ENCODE measurements at places on chromosomes 6 and 20.
A peak's percentile ranks its signal among the peaks of the same experiment; 100 is the strongest.

DNA sequence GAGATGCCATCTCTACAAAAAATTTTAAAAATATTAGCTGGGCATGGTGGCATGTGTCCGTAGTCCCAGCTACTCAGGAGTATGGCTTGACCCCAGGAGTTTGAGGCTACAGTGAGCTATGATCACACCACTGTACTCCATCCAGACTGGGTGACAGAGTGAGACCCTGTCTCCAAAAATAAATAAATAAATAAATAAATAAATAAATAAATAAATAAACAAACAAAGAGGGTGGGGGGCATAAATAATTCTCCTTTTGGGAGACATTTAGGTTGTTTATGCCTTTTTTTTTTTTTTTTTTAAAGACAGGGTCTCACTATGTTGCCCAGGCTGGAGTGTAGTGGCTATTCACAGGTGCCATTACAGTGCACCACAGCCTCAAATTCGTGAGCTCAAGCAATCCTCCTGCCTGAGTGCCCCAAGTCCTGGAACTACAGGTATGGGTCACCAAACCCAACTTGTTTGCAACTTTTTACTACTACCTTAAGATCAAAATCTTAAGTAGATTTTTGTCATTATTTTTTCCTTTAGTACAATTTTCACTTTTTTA is 29.5 kb downstream of the FASTKD5 start:
- DNase-seq = no peak

GRCh38 chr6:107618672-107619071 is 128.8 kb downstream of the SOBP start:
- DNase-seq = peak; percentile 46

DNA sequence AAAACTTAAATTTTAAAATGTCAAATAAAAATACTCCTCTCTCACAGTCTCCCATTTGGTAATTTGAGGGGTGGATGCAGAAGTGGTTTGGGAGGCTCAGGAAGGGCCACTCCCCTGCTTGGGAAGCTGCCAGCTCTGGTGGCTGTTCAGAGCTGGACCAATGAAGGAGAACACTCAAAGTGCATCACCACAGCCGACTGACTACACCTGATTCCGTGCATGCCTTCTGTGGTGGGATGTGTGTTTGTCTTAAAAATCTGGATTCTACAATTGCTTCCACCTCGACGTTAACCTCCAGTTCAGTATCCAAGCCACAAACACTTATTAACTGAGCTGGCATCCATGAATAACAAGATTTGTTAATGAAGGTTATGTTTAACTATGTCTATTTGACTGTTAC is 137.3 kb downstream of the FOXC1 start:
- no peak for DNase-seq

DNA sequence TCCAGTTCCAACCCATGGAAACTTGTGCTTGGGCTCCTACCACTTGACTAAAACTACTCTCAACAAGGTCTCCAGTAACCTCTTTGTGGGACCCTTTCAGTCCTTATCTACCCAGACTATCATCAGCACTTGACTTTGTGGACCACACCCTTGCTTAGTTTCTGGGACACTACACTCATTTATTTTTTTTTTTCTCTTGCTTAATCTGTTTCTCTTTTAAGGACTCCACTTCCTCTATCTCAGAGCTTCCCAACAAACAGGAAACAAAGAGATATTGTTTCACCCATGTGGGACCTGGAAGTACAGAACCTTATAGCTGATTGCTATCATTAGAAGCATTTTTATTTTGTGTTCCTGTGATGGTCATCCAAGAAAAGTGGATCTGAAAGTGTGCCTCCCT is 28.8 kb upstream of the ME1 start:
- no peak for DNase-seq

DNA sequence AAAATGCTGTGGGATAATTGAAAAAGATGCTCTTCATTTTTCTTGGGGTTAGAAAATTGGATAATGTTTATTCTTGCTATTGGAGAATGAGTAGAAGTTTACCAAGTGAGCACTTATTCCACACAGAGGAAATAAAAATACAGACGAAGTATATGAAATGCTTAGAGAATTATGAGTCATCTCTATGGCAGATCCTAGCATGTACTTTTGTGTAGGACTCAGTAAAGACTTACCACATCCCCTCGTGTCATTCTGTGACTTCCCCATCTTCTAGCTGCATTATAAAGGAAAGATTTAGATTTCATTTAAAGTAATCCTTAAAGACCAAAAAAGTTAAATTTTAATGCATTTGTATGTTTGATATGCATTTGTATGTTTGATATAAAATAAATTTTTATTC is 685.6 kb downstream of the TBC1D32 start:
- no peak for DNase-seq

DNA sequence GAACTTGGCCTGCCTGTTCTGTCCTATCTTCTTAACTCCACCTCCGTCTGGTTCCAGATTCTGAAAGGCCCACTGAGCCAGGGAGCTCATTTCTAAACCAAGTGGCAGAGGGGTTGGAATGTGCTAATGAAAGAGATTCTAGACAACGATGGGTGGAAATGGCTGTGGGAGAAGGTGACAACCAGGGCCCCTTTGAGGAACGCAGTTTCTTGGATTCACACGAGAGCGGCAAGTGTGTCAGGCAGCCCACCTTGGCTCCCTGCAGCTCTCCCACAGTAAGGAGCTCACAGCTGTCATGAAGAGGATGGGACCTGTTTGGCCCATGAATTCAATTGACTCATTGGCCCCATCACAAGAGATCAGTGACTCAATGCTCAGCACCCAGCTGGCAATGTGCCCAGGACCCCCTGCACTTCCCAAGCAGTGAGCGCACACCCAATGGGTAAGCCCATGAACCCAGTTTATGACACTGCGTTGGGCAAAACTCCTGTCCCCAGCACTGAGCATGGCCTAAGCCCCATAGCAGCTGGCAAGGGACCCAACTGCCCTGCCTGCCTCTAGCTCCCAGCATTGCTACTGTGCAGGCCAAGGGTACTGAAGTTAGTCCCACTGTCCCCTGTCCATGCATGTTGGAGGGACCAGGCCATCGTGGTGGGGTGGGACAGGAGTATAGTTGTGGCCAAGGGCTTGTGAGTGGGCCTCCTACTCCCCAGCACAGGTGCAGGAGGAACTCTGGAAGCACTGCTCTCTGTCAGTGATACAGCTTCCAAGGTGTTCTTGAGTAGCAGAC is 16.4 kb downstream of the MRPS18A start:
- DNase-seq = no peak

- no peak for DNase-seq
Measured at GRCh38 chr6:1479095-1479494, 89.7 kb downstream of the FOXF2 start.

DNA sequence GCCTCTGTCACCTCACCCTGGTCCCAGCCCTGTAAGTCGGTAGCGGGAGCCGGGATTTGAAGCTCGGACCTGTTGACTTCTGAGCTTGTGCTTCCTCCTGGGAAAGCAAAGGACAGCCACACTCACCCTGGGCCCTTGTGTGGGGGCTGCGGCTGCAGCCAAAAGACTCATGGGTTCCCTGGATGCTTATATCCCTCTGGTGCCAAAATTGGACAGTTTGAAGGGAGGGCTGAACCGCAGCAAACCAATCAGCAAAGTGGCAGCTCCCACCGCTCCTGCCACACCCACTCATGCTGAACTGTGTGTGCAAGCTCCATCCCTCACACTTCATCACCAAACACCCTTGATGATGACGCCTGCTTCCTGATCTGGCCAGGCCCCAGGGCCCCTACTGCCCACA is 3.9 kb upstream of the CCN5 start:
- DNase-seq = no peak

GRCh38 chr6:85470023-85470410 is 20.1 kb downstream of the NT5E start:
- no peak for DNase-seq

DNA sequence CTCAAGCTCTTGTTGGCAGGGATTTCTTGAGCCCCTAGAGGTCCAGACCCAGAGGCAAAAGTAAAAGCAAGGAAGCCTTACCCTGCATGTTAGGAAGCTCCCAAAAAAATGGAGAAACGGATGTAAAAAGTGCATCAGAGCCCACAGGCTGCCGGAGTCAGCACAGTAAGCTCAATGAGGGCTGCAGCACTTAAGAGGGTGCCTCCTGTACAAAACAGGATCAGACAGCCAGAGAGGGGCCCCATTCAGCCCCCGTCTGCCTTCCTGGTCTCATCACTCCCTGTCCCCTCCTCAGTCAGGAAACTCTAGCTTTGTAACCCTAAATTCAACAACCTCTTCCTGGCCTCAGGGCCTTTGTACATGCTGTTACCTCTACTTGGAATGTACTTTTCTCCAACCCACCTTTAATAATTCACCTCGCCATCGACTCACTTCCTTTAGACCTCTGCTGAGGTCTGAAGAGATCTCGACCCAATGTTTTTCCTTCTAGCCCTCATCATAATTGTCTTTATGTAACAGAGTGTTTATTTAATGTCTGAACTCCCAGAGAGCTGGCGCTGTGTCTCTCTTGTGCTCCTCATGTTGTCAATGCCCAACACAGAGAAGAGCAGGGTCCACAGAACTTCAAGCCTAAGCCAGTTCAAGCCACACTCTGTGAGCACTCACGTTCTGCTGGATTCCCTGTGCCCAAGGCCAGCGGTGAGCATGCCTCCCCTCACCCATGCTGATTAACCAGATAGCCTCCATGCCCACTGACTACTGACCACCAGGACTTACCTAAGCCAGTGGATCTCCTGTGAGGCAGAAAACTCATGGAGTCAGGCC is 2.8 kb upstream of the PLCG1 start:
- no peak for DNase-seq

DNA sequence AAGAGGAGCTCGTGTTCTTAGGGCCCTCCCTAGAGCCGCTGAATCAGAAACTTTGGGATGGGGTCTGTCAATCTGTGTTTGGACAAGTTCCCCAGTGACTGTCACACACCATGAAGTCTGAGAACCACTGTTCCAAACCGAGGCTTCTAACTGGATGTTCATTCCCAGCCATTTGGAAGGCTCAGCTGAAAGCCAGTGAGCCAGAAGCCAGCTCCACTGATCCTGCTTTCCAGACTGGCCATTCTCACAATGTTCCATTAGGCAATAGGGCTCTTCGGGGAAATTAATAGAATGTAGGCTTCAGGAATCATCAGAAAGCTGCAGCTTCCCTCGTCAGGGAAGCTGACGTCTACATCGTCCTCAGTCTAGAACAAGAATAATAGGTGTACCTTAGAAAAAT is 90.8 kb upstream of the QKI start:
- DNase-seq = no peak

GRCh38 chr6:7172649-7173048 is 64.9 kb downstream of the RREB1 start:
- no peak for DNase-seq

DNA sequence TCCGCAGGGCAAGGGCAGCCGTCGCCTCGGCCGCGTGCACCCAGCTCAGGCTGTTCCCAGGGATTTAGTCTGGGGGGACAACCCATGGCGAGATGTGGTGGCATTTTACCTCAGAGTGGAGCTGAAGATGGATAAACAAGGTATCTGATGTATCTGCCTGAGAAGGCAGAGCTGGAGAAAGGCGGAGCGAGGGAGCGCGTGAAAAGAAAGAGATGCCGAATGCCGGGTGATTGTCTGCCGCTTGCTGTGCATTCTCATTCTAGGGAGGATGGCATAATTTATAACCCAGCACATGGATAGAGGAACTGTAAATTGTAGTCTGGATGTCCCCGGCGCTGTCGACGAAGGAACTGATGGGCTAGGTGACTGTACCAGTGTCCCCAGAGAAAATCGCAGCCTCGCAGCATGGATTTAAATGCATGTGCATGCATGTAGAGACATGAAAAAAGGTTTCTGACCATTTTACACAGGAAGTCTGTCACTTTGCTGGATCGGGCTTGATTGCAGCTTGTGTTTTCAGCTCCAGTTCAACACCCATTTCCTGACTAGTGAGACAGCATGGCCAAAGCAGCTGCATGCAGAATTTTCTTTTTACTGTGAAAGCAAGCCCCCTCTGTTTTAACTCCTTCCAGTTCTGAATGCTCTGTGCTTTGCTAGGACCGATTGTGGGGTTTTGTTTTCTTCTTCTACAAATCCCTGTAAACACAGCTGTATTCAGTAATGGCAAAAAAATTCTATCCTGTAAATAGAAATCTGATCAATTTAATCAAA is 149.7 kb downstream of the PRL start:
- DNase-seq = peak; percentile 2

- DNase-seq = no peak
Measured at GRCh38 chr20:44028003-44028730, 113.5 kb downstream of the TOX2 start.

- DNase-seq = peak; percentile 21
Measured at GRCh38 chr6:25042536-25042935, 106.8 kb upstream of the RIPOR2 start.

GRCh38 chr6:44269921-44270525 is at the start of gene TMEM151B:
Gene TMEM151B (plus strand): TSS chr6:44270450. CDS start chr6:44270743, 293 bp downstream.
- no peak for DNase-seq

DNA sequence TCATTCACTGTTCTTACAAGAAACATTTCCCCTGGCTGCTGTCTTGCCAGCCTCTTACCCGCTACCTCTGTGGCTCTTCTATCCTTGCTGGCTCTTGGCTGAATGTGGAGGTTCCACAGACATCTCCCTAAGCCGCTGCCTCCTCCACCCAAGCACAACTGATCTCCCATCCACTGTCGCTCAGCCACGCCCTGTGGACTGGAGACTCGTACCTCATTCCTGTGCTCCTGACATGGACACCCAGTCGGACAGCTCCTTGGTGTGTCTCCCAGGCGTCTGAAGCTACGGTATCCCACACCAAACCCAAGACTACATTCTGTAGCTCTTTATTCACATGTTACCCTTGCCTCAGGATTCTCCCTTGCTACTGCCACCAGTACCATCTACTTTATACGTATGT is 19.3 kb downstream of the RAE1 start:
- DNase-seq = no peak
